ENCODE measurements at places on chromosomes 4 and X.

GRCh38 chrX:9948406-9948805 is 18.8 kb upstream of the CLDN34 start:
- DNase-seq: no peak

DNA sequence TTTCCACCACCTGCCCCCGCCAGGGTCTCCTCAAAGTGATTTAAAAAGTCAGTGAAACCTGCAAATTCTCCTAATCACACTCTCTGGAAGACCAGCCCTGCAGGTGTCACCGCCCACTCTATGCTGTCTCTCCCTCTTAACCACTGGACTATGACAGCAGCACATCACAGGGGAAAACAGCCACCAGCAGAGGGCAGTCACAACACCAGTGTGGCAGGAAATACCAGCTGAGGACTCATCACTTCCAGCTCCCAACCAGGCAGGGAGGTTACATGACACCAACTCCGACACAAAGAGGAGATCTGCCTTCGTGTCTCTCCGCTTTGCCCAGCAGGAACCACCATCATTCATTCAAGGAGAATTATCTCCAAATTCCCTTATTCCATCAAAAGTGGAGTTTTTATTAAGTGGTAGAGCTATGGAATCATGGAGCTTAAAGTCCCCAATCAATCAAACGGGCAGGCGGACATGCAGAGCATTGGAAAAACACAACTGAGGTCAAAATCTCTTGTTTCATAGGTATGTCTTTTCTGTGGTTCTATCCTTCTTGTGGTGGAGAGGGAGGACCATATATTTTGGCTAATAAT is 91.3 kb downstream of the NSUN7 start:
- DNase-seq: peak; percentile 55

- peak; percentile 35 for DNase-seq
These were observed 2.0 kb downstream of the DDX3X start for GRCh38 chrX:41335958-41336331.

- no peak for DNase-seq
These were observed 51.2 kb downstream of the INTS12 start for GRCh38 chr4:105657117-105657765.

- DNase-seq: no peak
These were observed 472.3 kb downstream of the GRID2 start for GRCh38 chr4:92776080-92776479.

GRCh38 chr4:112898357-112899141 is 150.9 kb upstream of the ANK2 start:
- no peak for DNase-seq

Measured in CD4-positive, alpha-beta T cell treated with Interleukin-15 for 4 hours (primary cell).